Stimulated activated CD4-positive, alpha-beta T cell treated with anti-CD3 and anti-CD28 coated beads, Interleukin-12 subunit alpha, Interleukin-12 subunit beta, amount 100 ng/mL, for 4 hours (primary cell): ENCODE measurements at places on chromosomes 3 and 15.

GRCh38 chr3:152205097-152205593 is 63.6 kb upstream of the MBNL1 start:
- no peak for DNase-seq

GRCh38 chr15:90126022-90126421 is 23.8 kb upstream of the IDH2 start:
- DNase-seq, result no peak

GRCh38 chr3:32283304-32283703 is 44.8 kb downstream of the CMTM8 start:
- DNase-seq, result no peak

- DNase-seq, result no peak
These were observed 465.2 kb upstream of the TPRG1 start for GRCh38 chr3:188706599-188706998.

DNA sequence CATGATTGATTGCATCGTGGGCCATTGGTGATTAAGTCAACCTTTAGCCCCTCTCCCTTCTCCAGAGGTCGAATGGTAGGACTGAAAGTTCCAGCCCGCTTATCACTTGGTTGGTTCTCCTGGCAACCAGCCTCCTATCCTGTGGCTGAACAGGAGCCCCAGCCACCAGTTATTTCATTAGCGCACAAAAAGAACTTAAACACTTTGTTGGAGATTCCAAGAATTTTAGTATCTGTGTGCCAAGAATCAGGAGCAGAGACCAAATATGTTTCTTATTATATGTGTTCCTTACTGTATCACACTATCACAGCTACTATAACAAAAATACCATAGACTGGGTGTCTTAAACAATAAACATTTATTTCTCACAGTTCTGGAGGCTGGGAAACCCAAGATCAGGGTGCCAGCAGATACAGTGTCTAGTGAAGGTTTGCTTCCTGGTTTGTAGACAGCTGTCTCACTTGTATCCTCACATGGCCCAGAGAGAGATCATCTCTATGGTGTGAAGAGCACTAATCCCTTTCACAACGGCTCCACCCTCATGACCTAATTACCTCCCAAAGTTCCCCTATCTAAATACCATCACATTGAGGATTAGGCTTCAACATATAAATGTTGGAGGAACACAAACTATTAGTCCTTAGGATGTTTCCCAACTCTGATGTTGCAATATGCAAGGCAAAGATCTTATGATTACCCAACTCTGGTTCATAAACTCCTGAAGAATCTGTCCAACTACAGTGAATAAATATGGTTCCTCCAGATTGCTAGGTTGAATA is 30.5 kb upstream of the APH1B start:
- no peak for DNase-seq

DNA sequence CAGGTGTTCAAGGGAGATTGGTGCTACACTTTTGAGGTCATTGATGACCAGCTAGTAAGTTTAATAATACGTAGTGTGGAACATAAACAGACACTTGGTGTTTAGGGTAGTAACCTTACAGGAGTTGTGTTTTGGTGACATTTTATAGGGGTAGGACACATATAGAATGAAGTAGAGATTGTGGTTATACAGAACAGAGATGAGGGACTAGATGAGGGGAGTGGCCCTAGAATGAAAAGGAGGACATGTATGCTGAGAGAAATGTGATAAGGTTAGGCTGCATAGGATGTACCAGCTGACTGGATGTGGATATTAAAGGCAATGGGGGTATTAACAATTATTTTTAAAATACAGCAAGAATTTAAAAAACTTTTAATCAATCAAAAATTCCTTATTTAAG is 8.0 kb downstream of the MBNL1 start:
- DNase-seq, result no peak

DNA sequence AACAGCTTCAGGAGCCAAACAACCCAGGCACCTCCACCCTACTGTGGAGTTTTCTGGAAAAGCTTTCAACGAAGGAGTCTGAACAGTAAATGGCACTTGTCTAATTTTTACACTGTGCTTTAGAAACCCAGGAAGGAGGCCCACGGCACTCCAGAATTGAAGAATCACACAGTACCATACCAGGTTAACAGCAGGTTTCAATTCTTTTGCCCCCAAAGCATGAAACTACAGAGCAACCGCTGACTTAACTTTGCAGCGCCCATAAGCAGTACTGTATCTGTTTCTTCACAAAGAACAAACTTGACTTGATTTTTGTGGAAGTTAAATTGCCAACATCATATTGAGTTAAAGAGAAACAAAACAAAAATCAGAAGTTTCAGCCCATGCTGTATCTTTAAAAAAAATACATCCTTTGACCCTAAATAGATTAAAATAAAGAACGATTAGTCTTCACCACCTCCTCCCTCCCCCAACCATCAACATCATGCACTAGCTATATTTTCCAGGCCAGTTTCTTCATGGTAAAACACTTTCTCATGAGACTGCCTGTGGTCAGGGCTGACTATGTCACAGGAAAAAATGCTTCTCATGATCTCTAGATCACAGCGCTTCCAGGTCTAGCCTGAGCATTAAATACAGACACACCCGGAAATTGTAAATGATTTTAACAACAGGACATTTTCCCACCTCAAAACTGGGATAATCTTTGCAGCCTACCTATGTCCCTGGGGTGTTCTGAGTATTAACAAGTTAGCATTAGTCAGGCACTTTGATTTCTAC is 456.3 kb downstream of the FOXP1 start:
- DNase-seq, result no peak

DNA sequence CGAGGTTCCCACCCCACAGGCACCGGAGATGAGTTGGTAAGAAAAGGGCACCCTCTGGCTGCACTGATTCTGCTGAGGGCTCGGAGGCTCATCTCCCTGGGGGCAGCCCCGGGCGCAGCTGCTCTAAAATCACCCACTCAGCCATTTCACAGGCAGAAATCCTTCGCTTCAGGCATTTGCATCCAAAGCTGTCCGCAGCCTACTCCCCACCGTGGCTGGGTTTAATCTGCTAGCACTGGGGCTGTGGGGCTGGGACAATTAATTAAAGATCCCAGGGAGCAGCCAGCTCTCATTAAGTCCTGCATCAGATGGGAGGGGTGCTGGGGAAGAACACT is 104.3 kb upstream of the PRR20G start:
- DNase-seq, result no peak

GRCh38 chr3:127208483-127209100 is 15.7 kb downstream of the PRR23E start:
- no peak for DNase-seq

GRCh38 chr15:67779549-67780111 is 45.7 kb upstream of the SKOR1 start:
- no peak for DNase-seq

DNA sequence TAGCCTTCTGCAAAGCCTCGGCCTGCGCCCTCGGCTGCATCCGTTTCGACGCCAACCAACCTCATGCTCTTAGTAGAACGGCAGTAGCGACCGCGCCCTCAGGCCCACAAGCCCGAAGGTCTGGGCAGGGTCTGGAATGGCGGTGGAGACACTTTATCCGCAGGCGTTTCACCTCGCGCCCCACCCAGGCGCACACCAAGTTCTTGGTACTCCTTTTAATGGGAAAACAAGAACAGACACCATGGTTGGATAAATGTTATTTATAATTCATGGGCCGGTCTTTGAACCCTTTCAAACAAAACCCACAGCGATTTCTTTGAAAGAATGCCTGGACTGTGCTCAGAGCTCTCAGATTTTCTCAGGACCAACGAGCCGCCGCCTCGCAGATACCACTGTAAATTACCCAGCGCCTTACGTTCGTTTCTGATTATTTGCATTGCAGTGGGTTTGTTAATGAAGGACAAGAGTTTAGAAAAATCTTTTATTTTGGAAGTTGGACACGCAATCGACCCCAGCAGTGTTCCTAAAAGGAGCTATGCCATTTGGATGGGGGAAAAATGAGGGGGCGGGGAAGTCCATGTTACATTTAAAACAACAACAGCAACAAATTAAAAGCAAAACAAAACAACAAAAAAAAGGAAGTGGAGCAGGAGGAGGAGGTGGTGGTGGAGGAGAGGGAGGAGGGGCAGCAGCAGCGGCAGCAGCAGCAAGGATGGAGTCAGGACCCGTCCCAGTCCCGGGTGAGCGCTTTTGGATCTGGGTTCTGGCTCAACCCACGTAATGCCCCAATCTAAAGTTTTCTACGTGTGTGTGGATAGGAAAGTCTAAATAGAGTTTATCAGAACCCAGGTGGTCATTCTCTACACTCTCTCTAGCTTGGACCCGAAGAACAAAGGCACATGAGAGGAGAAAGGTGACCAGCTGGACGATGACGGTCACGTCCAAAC is 993 bp upstream of the ISL2 start:
- DNase-seq, result no peak

- DNase-seq, result no peak
These were observed 4.5 kb downstream of the LRRC31 start for GRCh38 chr3:169865176-169865767.

DNA sequence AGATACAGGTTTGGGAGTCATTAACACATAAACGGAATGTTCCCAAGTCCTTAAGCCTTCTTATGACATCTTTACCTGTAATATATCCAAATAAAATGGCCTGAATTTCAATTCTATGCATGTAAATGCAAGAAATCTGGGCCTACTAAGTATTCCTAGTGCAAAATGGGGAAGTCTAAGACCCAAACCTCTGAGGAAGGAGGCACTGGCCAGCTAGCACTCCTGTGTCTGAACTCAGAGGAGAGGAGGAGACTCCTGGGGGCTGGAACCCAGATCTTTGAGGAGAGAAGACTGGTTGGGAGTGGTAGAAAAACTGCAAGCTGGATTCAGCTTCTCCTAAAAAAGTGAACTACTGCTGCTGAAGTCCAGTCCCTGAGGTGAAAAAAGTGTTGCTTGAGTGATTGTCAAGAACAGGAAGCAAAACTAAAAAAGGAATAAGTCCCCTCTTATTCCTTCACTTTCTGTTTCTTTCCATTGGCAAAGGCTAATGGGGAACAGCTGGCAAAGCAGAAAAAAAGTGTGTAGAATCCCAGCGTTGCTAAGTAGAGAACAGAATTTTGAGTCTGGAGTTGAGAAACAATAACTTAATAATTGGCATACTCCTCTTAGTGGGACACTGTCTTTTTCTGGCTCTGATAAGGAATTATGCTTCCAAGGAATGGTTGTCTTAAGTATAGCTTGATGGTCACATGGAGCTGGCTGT is 54.8 kb upstream of the ATP2C1 start:
- no peak for DNase-seq

- no peak for DNase-seq
These were observed 1042.7 kb downstream of the PLOD2 start for GRCh38 chr3:145118303-145118702.

GRCh38 chr3:17412950-17413530 is 329.4 kb downstream of the TBC1D5 start:
- no peak for DNase-seq

GRCh38 chr3:156424758-156425157 is 130.2 kb downstream of the SSR3 start:
- DNase-seq, result no peak

DNA sequence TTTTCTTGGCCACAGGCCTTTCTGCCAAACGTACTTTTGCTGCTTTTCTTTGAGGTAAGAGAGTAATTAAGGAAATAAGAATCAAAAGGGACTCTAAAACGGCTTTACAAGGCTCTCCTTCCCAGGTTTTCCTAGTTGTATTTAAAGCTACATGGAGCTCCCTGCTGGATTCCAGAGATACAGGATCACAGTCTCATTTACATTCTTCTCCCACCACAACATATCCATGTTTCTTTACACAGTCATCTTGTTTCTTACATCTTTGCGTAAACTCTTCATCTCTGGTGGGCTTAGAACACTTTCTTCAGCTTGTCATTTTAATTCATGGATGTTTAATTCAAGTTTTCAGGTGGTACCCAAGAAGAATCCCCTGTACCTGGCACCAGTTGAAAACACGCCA is 117.6 kb upstream of the BFSP2 start:
- DNase-seq, result no peak

- DNase-seq, result no peak
These were observed 181.4 kb downstream of the SMAD6 start for GRCh38 chr15:66883284-66883911.

GRCh38 chr3:141228395-141228794 is 3.2 kb upstream of the PXYLP1 start:
- DNase-seq, result no peak

- no peak for DNase-seq
These were observed 85.5 kb upstream of the XXYLT1 start for GRCh38 chr3:195356151-195357086.

- no peak for DNase-seq
These were observed 171.4 kb downstream of the ARRDC4 start for GRCh38 chr15:98131924-98132323.

DNA sequence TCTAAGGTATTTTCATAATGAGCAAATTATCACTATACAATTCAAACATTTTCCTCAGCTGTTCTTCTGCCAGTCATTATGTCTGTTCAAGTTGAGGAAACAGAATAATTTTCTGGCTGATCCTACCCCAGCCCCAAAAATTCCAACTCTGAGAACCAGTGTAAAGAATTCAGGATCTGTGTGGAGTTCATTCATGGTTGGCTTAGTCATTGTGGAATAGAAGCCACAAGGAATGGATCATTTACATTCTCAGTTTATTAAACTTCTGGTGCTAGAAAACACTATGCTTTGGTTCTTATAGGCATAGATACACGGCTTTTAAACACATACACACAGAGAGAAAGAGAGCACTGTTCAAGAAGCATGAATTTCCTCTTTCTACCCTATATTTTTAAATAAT is 134.6 kb downstream of the CMSS1 start:
- no peak for DNase-seq

- DNase-seq, result no peak
These were observed 104.3 kb downstream of the CD47 start for GRCh38 chr3:107986505-107986904.

- no peak for DNase-seq
These were observed 31.7 kb downstream of the GPR149 start for GRCh38 chr3:154398084-154398967.

DNA sequence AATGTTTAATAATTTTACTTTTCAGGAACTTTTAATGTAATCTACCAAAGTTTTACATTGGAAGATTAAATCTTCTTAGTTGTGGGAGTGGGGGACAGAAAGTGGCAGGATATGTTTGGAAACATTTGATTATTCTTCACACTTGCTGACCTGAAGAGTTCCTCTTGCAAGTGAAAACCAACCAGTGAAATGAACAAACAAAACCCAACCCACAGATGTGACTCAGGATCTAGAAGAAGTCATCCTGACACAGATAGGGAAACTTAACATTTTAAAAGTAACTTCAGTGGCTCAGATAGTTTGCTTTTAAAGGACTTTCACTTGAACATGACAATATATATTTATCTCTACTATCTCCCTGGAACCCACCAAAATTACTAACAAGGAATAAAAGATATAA is 55.4 kb downstream of the ASTE1 start:
- no peak for DNase-seq

GRCh38 chr15:83110381-83110780 is 2.9 kb downstream of the TM6SF1 start:
- DNase-seq, result no peak

- no peak for DNase-seq
These were observed 1.4 kb downstream of the CRTAP start for GRCh38 chr3:33115024-33115768.
